Activated CD8-positive, alpha-beta memory T cell treated with anti-CD3 and anti-CD28 coated beads for 1 hour (primary cell): ENCODE measurements at places on chromosomes 1 and 21.

DNA sequence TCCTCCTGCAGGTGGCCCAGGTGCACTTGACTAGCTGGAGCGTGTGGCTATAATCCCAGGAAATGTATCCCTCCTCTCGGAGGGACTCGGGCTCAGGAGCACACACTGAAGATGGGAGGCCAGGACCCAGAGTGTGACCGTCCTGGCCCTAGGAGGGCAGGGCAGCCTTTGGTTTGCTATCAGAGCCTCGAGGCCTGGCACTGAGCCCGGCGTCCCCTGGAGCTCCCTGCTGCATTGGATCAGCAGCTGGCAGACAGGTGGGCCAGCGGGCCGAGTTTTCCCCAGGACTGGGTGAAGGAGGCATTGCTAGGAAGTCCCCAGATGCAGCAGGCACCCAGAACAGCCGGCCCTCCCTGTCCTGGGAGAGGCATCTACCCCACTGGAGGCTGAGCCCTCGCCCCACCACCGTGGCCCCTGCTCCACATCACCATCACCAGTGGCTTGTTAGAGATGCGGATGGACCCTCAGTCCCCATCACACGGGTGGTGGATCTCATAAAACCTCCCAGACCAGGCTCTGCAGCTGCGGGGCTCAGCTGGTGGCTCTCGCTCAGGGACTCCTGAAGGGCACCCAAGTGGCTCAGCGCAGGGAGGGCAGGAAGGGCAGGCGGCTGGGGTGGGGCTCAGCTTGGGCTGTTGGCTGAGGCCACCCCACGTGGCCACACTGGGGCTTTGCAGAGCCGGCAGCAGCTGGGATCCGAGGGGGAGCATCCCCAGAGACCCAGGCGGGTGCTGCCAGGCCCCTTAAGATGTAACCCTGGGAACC, 32.7 kb upstream of the POFUT2 start:
- DNase-seq, result no peak

GRCh38 chr1:112723511-112723839, 8.3 kb upstream of the PPM1J start:
- no peak for DNase-seq

GRCh38 chr21:44870748-44871495, 2.6 kb downstream of the PTTG1IP start:
- no peak for DNase-seq

GRCh38 chr1:40606978-40607377, 58.5 kb downstream of the RIMS3 start:
- no peak for DNase-seq

DNA sequence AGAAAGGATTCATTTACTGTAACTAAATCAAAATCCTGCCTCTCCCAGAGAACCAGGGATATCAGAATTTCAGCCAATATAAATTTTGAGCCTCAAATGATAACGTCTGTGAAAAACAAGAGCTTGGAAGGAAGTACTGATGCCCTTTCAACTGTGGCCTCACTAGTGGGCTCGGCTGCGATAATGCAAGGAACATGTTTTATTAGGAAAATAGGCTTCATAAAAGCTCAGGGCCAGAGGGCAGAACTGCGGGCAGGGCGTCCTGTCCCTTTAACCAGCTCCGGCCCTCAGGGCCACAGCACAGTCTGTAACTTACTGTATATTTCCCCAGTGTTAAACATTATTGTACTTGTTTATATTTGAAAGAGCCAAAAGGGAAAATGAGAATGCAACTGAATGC, 122.0 kb downstream of the PEX14 start:
- DNase-seq, result no peak

DNA sequence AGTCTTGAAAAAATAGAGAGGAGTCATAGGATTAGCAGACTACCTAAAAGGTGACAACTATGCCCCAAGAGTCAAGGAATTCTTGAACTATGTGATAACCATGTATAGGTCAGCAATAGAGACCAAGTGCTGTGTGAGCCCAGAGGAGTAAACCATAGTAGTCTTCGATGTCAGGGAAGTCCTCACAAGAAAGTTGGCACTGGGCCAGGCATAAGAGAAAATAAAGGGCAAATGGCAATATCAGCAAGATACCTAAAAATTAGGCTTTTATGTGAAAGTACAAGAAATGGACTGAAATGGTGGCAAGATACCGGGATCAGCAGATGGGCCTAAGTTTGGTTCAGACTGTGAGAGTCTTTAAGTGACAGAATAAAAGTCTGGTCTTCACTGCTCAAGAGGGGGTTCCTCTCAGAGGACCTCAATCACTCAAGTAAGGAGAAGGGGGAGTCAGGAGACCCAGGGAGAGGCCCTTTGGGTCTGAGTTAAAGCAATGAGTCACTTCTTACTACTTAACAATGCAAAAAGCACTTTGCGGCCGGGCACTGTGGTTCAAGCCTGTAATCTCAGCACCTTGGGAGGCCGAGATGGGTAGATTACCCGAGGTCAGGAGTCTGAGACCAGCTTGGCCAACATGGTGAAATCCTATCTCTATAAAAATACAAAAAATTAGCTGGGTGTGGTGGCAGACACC, 95.0 kb downstream of the TEX35 start:
- no peak for DNase-seq

DNA sequence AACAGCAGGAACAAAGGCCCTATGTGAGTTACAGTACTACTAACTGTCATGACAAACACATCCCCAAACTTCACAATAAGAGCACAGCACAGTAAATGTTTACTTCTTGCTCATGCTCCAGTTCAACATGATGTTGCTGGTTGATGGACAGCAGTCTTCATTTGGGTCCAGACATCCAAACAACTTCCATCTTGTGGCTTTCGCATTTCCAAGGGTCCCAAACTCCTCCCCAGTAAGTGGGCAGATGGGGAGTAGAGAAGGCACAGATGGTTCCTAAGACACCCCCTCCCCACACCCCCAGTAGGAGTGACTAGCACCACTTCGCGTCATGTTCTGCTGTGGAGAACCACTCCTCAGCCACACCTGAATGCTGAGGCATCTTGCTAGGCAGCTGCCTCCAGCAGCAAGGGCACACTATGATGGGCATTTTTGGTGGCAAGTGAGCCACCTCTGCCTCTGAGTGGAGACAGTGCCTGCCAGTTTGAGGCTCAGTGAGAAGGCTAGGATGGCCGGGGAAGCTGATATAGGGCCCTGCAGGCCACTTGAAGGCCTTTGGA, 32.7 kb upstream of the CD2 start:
- no peak for DNase-seq

- no peak for DNase-seq
Observed at GRCh38 chr1:162916407-162916806, 55.4 kb upstream of the CCDC190 start.

GRCh38 chr1:212759683-212760082, 31.9 kb downstream of the NSL1 start:
- no peak for DNase-seq

- DNase-seq, result no peak
Observed at GRCh38 chr21:44078411-44078981, 28.7 kb upstream of the PWP2 start.

DNA sequence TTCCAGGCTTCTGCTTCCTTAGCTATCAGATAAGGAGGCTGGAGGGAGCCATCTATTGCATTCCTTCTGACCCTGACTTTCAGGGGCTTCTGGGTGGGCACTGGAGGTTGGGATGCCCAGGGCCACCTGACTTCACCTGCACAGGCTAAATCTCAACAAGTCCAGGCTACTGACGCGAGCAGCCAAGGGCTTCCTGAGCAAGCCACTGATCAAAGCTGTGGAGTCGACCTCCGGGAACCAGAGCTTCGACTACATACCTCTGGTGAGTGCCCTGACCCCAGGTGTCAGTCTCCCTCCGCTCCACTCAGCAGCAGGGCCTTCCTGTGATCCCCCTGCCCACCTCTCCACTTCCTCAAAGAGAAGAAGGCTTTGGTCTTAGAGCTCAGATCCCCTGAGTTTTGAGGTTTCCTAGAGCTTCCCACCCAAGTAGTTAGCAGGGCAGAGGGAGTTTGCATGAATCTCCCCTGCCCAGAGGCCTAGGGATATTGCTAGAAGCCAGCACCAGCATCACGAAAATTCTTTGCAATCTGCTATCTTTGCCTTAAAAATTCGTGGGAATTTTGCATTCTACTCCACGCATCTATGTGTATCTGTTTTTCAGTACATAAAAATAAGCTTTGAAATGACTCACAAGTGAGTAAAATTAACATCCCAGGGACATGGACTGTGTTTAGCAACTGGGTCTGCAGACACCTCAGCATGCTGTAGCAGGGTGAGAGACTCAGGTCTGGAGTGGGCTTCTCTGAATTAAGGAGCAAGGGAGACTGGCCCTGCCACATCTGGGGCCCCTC, 61.4 kb downstream of the VWA5B1 start:
- no peak for DNase-seq
